ENCODE measurements at places on chromosomes 11 and 22. TPM values are rescaled to one million over a fixed set of nuclear protein-coding genes. Genes with fewer than 3 reads are reported as not detected.

The MPZL2 gene
- total RNA-seq, result 27.2 TPM

The SLC17A6 gene
- total RNA-seq, result not detected

The PGA4 gene
- total RNA-seq, result 0.82 TPM

- DNase-seq, result no peak
These were observed 29.8 kb upstream of the TECTA start for GRCh38 chr11:121070951-121071845.

- DNase-seq, result peak; percentile 25
These were observed 3.9 kb downstream of the CD3D start for GRCh38 chr11:118338637-118339061.

- DNase-seq, result no peak
These were observed 17.6 kb downstream of the KCNC1 start for GRCh38 chr11:17752144-17752543.
